Anterior cingulate cortex (tissue), 58 donors: ENCODE measurements at places on chromosomes 12 and 14.

- DNase-seq: no peak
Observed at GRCh38 chr12:30761730-30762129, 7.0 kb upstream of the CAPRIN2 start.

- no peak for DNase-seq
Observed at GRCh38 chr14:101120641-101121507, 217.4 kb upstream of the RTL1 start.

- DNase-seq: no peak
Observed at GRCh38 chr12:82805812-82806497, 119.2 kb downstream of the TMTC2 start.

DNA sequence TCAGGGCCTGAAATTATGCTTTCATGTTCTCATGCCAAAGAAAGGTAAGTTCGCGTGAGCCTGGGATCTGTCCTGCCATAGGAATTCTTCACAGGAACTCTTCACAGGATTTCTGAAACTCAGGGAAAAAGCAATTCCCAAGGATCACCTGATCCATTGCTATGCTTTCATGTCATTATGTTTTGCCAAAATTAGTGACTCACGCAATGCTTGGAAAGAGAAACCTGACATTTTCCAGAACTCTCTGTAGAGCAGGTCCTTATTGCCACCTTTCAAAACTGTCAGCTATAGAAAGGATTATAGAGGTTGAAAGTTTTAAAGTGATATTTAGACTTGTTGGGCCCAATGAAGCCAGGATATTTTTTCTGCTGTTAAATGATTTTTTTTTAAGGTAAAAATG, 6.3 kb upstream of the KCNJ8 start:
- no peak for DNase-seq

DNA sequence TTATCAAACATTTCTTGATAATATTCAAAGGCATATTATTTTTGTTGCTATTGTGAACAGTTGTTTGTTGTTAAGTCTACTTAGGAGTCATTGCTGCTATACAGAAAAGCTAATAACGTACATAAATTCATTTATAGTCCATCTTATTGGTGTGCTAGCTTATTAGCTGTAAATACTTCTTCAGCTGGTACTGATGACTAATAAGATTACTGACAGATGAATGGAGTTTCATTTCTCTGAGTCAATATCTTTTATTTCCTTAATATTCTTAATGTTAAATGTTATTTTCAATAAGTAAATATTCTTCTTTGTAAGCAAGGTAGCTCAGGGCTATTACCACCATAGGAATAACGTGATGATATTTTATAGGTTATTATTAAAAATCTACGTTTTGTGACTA, 139.4 kb upstream of the SLCO1C1 start:
- no peak for DNase-seq
